ENCODE measurements at places on chromosomes 2 and 18.

DNA sequence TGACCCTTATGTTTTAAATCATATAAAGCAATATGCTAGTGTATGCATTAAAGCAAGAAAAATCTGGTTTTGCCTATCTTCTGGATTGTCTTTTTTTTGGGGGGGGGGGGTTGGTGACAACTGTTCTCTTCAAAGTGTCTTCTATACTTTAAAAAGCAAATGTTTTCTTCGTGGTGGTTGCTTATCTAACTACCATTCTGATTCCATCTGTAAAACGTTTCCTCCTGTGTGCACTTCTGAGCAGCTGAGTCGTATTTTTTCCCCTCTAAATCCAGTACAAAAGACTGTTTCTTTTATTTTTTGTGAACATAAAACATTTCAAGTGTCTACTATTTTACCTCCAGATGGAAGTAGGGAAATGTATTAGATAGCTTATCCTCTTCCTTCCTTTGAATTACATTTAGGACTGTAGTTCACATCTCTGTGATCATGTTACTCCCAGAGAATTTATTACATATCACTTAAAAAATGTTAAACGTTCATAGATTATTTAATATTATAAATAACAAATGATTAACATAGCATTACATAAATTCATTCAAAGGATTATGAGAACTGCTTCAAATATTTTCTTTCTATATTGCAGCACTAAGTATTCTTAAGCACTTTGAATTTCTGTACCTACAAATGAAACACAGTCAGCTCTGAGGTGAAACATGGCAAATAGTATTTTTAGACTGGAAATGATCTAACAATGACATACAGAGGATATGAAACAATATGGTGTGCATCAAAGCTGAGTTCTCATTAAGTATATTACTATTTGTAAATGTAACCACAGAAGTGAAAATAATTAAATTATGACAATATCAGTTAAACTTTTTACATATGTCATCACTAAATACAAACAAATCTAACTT, 56.4 kb downstream of the SCN3A start:
- DNase-seq, result no peak

DNA sequence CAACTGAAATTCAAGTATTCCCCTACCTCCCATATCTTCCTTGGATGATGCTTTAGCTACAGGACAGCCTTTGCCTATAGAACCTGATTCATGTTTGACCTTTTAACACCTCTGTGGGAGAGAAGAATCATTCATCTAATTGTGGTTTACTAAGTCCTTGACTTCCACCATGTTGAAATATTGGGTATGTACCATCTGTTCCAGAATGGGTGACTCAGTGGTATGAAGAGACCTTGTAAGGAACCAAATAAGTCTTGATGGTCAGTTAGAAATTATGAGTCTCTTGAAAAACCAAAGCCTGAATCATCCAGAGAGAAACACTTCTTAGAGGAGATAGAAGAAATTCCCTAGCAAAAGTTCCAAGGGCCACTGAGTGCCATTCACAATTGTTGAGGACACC, 27.5 kb downstream of the STAMBP start:
- no peak for DNase-seq

GRCh38 chr2:128262315-128263253, 56.1 kb downstream of the HS6ST1 start:
- peak; percentile 47 for DNase-seq

DNA sequence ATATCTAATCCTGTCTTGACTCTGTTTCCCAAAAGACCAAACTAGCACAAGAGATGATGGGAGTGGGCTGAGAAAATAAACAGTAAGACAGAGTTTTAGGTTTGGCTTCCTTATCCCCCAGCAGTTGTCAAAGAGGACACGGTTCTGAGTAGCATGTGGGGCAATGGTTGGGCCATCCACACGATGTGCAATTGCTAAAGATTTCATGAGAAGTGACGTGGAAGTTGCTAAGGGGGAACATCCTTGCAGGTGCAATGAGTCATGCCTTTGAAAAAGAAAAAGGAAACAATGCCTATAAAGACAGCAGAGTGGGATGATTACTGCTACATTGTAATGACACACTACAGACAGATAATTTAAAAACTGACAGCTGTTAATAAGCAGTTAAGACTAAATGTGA, 1395.8 kb downstream of the LRP1B start:
- no peak for DNase-seq

GRCh38 chr18:2143636-2144035, 427.7 kb downstream of the METTL4 start:
- DNase-seq, result no peak

- peak; percentile 50 for DNase-seq
These were observed 66.2 kb downstream of the LPIN1 start for GRCh38 chr2:11812466-11813248.

DNA sequence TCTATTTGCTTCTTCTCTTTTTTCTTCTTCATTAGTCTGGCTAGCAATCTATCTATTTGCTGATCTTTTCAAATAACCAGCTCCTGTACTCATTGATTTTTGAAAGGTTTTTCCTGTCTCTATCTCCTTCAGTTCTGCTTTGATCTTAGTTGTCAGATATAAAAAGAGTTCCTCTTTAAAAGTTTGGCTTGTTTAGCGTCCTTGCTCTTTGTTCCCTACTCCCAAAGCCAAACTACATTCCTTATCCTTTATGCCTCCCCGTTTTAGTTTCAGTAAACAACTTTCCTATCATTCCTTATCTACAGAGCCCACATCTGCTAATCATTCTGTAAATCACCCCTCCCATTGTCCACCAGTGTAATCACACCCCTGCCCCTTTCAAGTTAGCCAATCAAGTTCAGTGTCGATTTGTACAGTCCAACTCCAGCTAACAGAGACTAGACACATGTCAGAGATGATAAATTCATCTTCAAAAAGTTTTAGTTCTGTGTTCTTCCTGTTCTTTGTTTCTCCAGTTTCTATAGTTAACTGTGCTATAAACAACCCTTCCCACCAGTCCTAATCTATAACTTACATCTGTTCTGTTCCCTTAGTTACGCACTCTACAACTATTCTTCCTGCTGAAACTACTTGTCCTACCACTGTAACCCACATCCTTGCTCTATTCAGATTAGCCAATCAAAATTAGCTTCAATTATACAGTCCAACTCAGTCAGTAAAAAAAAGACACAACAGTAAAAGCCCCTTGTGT, 44.4 kb downstream of the TFPI start:
- DNase-seq, result no peak

All from activated CD8-positive, alpha-beta memory T cell treated with anti-CD3 and anti-CD28 coated beads for 24 hours (primary cell).